Endothelial cell (in vitro differentiated cells): ENCODE measurements at places on chromosomes 2 and 18. TPM values are rescaled to one million over a fixed set of nuclear protein-coding genes. Genes with fewer than 3 reads are reported as not detected.

Gene VWA3B
- total RNA-seq: not detected

Gene PDE11A
- 1.7 TPM for total RNA-seq

Gene GDF7
- 11.2 TPM for total RNA-seq

Gene CDH7
- 0.44 TPM for total RNA-seq

DNA sequence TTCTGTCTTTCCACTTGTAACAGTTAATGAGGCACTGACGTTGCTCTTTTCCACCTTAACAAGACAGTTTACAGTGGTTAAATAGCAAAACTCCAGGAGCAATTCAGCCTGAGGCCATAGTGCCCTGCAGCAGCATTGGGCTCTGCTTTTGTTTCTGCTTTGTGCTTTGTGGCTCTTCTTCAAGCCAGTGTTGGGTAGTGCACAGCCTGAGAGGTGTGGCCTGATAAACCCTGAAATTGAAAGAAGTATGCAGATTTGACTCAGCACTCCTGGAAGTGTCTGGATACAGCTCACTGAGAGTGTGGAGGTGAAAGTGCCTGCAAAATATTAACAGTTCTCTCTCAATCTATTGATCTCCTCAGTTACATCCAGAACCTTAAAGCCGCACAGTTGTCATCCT lies 63.0 kb downstream of the STK25 start:
- DNase-seq: no peak

DNA sequence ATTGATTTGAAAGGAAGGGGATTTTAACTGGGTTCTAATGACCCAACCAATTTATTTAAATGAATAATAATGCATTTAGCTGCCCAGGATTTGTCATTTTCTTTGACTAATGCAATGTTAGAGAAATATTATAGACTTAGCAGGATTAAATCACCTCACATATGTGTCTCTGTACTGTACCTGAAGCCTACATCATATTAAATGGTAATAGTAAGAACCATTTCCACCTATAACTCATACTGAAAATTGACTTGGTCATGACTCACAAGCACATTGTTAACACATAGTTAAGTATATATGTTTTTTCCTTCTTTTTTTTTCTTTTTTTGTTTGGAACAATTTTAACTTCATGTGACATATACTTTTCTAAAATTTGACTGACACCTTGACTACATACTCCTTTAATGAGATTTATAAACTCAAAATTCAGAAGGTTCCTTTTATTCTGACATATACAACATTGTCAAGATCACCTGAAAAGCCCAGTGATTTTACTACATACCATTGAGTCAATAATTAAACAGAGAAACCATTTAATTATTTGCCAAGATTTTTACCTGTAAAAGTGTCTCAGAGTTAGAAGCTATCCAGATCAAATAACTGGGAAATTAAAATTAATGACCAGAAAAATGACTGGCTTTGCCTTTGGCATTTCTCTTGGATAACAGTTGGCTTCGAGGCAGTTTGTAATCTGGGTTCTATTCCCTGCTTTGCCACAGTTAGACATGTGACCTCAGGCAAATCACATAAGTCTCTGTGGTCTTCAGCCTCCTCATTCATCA lies 58.8 kb upstream of the CDC42EP3 start:
- DNase-seq: no peak

DNA sequence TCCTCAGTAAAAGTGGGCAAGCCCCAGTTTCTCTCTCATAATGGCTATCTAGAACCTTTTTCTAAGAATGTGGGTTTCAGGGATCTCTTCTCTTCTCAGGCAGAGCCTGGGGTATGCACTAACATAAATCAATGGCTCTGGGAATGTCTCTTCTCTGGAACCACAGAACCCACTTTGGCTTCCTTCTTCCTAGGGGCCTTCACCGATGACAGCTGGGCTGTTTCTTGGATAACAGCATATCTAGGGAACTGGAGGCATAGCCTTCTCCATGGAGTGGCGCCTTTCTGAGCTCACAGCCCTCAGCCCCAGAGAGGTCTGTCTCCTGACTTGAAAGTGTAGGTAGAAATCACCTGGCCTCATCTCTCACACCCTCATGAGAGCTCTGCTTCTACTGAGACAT lies 247.9 kb downstream of the CLIP4 start:
- no peak for DNase-seq

DNA sequence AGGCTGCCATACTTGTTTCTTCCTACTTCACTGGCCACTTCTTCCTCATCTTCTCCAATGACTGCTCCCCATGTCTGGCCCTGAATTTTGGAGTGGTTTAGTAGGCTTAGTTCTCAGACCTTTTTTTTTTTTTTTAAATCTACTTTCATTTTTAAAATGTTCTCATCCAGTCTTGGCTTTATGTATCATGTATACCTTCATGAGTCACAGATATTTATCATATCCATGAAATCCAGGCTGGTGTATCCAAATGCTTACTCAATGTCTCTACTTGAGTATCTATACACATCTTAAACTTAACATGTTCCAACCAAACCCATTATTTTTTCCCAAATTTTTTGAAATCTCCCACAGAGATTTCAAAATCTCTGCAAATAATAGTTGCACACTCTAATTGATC lies 26.3 kb upstream of the CFAP36 start:
- DNase-seq: no peak
